ENCODE measurements at places on chromosomes 12 and 14. TPM values are rescaled to one million over a fixed set of nuclear protein-coding genes. Genes with fewer than 3 reads are reported as not detected.
A peak's percentile ranks its signal among the peaks of the same experiment; 100 is the strongest.

DNA sequence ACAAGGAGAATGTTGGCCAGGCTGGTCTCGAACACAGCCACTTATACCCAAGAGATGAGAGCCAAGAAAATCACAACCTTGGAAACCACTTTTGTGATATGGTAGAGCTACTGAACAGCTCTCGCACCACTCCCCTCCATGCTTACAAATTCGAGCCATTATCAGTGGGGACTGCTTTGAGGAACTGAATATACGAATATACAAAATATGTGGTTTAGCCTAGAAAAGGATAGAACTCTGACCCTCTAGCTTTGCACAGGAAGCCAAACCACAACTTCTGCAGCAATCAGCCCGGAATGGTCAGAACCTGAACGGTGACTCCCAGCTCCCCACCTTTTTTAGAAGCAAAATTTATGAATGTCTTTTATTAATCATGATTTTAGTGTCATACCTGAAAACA is 129.8 kb upstream of the TMEM132C start:
- DNase-seq, result no peak
- H3K27ac ChIP-seq, result no peak overlapping the region
- peaks cover 5% of the 10 kb centered on the region for H3K4me1 ChIP-seq
- no peaks in the 10 kb centered on the region for H3K36me3 ChIP-seq

SH2B3 gene
- 20.0 TPM for total RNA-seq

DNA sequence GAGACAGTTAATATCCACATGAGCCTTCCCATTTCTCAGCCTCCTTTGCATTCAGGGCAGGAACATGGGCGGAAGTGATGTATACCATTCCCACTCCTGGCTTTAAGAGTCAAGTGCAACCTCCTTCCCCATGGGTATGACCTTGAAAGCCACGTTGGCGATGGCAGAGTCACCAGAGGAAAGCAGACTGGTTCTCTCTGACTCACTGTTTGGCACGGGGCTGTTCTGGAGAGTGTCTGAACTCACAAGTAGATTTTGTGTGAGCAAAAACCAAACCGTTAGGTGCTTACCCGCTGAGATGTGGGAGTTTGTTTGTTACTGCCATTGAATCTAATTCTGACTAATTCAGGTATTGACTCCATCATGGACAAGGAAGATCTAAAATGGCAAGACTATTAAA is 36.7 kb upstream of the PZP start:
- no peaks in the 10 kb centered on the region for H3K4me1 ChIP-seq
- H3K36me3 ChIP-seq, result no peaks in the 10 kb centered on the region
- H3K4me3 ChIP-seq, result no peak overlapping the region
- no peak for DNase-seq
- peaks cover 13% of the 10 kb centered on the region for H3K27me3 ChIP-seq

DNA sequence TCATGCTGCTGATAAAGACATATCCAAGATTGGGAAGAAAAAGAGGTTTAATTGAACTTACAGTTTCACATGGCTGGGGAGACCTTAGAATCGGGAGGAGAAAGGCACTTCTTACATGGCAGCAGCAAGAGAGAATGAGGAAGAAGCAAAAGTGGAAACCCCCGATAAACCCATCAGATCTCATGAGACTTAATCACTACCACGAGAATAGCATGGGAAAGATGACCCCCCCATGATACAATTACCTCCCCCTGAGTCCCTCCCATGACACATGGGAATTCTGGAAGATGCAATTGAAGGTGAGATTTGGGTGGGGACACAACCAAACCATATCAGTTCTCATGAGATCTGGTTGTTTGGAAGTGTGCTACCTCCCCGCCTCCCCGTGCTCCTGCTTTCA is 9.8 kb upstream of the MFAP5 start:
- H3K27me3 ChIP-seq, result no peaks in the 10 kb centered on the region
- no peak overlapping the region for H3K27ac ChIP-seq
- H3K4me1 ChIP-seq, result peaks cover 13% of the 10 kb centered on the region
- DNase-seq, result no peak
- H3K36me3 ChIP-seq, result no peaks in the 10 kb centered on the region

- H3K36me3 ChIP-seq, result peaks cover 1% of the 10 kb centered on the region
- H3K27ac ChIP-seq, result no peak overlapping the region
- no peak for DNase-seq
- peaks cover 4% of the 10 kb centered on the region for H3K4me1 ChIP-seq
- no peak overlapping the region for H3K4me3 ChIP-seq
Measured at GRCh38 chr12:84502180-84502860, 410.3 kb downstream of the SLC6A15 start.

DNA sequence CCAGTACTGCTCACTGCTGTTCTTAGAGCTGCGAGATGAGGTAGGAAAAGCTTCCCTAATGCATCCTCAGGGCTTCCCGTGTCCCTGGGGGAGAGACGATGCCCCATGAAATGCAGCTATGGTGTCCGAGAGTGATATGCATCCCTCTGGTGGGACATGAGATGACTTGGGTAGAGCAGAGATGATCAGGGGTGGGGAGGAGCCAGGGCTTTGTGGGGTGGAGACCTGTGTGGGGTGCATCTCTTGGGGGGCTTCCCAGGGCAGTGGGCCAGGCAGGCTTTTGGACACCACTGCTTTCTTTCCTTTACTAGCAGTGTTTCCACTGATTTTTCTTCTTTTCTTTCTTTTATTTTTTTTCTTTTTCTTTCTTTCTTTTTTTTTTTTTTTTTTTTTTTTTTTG is 147.3 kb downstream of the ADGRD1 start:
- peaks cover 2% of the 10 kb centered on the region for H3K4me1 ChIP-seq
- H3K27me3 ChIP-seq, result peaks cover 11% of the 10 kb centered on the region
- no peaks in the 10 kb centered on the region for H3K36me3 ChIP-seq
- H3K27ac ChIP-seq, result no peak overlapping the region

DNA sequence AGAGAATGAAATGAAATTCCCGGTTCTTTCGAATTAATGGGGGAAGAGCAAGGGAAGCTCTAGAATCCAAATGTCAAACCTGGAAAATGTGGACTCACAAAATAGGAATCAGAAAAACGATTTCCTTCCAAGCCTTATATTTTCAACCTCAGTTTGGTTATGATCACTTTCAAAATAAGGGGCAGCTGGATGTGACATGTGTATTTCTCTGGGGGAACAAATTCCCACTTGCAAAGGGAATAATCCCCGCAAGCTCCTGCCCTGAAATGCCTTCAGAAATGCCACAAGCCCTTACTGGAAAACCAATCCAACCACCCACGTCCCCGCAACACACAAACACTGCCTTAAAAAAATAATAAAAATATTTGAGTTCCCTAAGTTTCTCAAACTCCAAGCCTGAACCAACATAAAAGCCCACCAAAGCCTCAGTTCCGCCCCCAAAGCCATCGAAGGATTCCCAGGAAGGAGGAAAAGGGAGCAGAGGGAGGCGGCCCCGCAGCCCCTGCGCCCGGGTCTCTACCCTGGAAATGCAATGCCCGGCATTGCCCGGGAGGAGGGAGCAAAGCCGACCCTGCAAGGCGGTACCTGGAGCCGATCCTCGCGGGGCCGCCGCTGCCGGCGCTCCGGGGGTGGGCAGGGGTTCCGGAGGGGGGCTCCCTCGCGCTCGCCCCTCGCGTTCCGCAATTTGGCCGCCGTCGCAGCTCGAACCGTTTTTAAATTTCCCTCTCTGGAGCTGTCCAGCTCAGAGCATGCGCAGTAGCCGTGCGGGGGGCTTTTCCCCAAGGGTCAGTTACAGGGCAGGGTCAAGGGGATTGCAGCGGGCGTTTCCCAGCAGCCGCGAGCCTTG is at the start of gene FOXN4:
TSS of gene FOXN4 (minus strand) at position 751 of the 847 bp plus-strand sequence. CDS start 963 bp downstream, outside the sequence.
- H3K36me3 ChIP-seq, result peaks cover 3% of the 10 kb centered on the region
- peaks cover 78% of the 10 kb centered on the region for H3K27me3 ChIP-seq
- H3K4me3 ChIP-seq, result peak within 1 kb of the TSS; percentile 71
- H3K4me1 ChIP-seq, result peaks cover 15% of the 10 kb centered on the region

Data from chondrocyte (in vitro differentiated cells).